ENCODE measurements at places on chromosomes 2 and 18.

- no peak for DNase-seq
Observed at GRCh38 chr2:101549371-101549770, 74.5 kb upstream of the RFX8 start.

DNA sequence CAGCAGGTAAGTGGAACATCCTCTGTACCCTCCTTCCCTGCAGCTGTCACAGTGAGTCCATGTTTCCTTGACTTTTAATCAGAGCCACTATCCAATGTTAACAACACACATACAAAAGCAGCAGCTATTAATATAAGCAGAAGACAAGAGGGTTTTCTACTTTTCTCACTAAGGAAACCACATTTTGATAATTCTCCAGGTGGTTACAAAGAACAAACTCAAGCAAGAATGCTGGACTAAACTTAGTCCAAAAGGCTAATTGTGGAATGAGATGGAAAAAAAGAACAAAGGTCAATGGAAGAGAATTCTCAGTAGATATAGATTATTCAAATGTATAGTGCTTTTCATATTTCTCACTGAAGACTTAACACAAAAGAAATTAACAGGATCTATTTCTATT is 176.9 kb upstream of the SLC39A10 start:
- DNase-seq = no peak

GRCh38 chr2:172539767-172540166 is 16.1 kb upstream of the PDK1 start:
- no peak for DNase-seq

DNA sequence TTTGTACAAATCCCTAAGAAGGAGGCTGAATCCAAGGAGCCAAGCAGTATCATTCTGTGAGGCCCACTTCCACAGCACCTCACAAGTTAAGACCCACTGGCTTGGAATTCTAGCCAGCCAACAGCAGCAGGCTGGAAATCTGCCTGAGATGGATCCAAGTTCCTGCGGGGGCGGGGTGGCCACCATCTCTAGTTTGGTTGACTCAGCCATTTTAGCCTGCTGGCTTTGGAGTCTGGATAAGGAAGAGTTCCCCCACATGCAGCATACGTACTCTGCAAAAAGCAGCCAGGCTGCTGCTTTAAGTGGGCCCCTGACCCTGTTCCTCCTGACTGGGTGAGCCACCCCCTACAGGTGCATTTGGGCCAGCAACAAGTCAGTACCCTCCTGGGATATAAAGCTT is 65.2 kb downstream of the FARP2 start:
- no peak for DNase-seq

GRCh38 chr2:190718652-190719526 is 70.0 kb downstream of the NAB1 start:
- peak; percentile 66 for DNase-seq

DNA sequence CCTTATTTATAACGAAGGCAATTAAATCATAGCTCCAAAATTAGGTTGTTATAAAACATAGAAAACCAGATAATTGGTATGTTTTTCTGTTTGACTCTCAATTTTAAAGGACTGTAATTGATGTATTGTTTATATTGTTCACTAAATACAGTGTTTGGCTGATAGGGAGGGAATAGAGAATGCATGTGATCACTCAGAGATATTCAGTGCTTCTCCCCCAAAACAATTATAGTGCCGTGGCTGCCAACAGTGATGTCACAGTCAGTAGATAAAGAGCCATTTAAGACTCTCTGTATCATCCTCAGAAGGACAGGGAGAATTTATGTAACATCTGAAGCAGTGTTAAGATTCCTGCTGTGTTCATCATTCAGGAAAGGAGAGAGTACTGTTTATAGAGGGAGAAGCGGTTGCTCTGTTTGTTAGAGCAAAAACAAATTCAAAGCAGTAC is 69.6 kb downstream of the PHLPP1 start:
- peak; percentile 23 for DNase-seq

DNA sequence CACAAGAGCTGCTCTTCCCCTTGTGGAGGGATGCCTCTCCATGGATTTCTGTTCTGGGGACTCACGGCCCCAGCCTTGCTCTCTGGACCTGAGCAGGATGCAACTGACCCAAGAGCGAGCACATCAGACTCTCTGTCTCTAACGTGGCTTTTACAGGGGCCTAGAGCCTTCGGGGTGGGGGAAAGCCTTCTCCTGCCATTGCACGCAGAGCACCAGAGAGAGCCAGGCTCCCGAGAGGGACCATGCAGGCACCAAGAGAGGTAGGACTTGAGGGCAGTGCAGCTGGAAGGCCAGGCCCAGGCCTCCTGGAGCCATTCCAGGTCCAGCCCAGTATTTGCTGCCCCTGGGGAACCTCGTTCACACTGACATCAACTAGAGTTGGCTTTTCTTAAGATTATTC is 475.6 kb upstream of the MYT1L start:
- DNase-seq = no peak

GRCh38 chr2:154836632-154837031 is 138.1 kb downstream of the KCNJ3 start:
- no peak for DNase-seq

DNA sequence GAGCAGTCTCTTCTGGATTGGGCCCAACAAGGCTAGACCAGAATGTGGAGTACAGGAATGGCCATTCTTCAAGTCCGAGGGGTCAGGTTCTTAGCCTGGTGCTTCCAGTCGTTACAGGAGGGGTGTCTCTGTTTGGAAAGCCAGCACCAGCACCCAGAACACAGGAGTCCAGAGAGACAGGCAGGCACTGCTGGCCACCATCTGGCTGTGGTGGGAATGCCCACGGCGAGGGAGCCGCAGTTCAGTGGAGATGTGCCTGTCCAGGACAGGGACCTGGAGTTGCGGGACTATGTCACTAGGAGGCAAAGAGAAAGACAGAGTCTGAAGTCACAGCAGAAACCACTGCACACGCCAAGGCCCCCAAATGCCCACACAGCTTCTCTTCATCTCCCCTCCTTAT is 59.1 kb downstream of the TRABD2A start:
- no peak for DNase-seq

DNA sequence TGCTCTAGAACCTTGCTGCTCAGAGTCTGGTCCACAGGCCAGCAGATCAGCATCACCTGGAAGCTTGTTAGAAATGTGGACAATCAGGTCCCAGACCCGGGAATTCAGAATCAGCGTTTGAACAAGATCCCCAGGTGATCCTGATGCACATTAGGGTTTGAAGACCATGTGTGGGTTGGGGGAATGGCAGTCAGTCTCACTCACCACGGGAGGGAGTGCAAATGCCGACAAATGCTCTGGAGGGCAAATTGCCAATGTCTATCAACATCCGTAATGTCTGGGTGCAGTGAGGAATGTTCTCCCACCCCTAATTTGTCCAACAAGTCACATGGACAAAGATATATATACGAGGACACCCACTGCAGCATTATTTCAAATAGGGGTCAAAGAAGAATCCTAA is 34.5 kb downstream of the INPP5D start:
- no peak for DNase-seq

DNA sequence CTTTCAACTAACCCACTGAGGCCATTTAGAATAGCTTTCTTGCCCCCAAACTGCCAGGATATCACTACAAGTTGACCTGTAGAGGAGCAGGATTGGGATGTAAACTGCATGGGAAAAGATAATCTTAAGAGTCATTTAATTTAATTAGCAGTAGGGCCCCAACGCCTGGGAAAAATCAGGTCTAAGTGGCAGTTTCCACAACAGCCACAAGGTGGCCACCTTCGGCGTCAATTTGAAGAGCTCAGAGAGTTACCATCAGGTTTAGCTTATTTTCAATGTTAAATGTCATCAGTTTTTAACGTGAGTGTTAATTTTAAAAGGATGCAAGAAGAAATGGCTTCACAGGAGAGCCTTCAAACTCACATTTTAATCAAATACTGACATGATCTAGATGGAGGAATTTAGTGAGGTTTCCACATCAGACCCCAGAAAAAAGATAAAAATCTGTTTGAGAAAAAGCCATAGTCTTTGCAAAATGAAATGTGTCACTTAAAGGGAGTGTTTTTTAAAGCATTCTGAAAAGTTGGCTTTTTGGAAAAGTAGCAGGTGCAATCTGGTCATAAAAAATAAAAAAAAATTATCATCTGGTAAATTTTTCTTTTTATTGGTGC is 77.3 kb upstream of the UPP2 start:
- peak; percentile 73 for DNase-seq

DNA sequence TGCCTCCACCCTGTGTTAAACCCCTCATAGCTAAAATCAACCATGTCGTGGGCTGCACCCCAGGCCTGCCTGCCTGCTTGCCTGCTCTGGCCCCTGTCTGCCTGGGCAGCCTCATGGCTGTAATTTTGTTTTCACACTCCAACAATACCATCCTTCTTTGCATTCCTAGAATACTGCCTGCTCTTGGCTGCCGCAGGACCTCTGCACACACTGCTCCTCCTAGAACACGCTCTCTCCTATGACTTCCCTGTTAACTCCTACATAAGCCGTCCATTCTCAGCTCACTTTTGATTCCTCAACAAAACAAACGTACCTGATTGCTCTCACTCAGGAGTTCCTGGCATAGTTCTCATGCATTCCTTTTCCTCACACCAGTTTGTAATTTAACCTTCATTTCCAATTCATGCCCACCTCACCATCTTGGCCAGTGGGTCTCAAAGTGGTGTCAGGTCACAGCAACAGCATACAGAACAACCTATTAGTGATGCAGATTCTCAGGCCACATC is 2.5 kb downstream of the UXS1 start:
- DNase-seq = no peak

DNA sequence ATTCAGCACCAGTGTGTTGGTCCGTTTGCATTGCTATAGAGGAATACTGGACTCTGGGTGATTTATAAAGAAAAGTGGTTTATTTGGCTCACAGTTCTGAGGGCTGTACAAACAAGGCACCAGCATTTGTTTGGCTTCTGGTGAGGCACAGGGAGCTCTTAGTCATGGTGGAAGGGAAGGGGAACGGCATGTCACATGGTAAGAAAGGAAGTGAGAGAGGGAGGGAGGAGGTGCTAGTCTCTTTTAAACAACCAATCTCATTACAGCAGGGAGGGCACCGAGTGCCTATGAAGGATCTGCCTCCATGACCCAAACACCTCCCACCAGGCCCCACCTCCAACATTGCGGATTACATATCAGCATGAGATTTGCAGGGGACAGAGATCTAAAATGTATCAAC is 143.9 kb upstream of the DLX2 start:
- no peak for DNase-seq

GRCh38 chr2:16102976-16103380 is 162.6 kb downstream of the MYCN start:
- DNase-seq = no peak

DNA sequence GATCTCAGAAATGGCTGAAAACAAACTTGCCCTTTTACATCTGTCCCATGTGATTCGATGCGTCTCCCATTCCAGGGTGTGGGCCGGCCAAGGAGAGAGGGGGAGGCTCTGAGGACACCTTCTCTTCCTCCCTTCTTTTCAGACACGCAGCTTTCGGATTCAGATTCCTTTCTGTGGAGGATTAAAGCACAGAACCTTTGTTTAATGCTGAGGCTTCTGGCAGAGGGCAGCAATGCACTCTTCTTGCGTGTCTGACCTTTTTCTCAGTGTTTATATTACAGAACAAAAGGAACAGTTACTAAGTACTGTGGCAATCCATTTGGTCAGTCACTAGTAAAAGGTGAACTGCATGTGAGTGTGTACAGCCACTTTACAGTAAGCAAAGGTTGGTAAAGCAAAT is 268.9 kb upstream of the CCDC68 start:
- no peak for DNase-seq

DNA sequence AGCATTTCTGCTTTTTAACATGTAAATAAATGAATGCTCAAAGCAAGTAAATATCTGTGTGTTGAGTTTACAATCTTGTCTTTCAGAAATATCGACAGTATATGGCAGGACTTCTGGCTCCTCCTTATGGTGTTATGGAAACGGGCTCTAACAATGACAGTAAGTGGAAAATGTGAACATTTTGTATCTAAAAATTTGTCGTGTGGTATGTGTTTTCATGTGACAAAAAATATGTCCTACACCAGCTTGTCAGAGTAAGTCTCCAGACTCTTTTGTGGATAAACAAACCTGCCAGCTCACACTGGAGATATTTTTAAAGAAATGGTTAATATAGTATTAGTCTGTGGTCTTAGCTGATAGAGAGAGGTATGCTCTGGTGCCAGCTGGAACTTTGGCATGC is 157.9 kb upstream of the MAP3K20 start:
- no peak for DNase-seq

DNA sequence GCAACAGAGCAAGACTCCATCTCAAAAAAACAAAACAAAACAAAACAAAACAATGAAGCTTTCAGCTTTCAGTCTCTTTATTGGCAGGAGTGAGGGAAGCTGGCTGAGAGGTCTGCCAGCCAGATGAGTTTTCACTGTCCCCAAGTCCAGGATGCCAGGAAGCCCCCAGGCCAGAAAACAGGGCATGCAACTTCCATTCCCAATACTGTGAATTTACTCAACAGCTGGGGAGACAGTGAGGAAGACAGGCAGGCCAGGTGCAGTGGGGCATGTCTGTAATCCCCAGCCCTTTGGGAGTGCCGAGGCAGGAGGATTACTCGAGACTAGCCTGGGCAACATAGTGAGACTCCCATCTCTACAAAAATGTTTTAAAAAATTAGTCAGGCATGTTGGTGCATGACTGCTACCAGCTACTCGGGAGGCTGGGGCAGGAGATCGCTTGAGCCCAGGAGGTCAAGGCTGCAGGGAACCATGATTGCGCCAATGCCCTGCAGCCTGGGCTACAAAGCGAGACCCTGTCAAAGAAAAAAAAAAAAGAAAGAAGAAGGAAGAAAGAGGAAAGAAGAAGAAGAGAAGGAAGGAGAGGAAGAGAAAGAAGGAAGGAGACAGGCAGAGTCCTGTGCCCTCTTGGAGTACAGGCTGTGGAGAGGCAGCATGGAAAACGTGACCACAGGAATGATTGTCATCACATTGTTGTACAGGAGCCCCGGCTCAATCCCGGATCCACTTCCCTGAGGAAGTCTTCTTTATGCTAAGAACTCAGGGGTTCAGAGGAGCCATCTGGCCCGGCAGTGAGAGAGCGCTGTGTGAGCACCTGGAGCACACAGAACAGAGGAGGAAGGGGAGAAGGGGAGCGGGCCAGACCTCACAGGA is 29.2 kb upstream of the POMC start:
- DNase-seq = peak; percentile 44

- DNase-seq = no peak
Observed at GRCh38 chr2:191125646-191126045, 25.1 kb downstream of the STAT4 start.

GRCh38 chr2:27219091-27219490 is 1.9 kb downstream of the CAD start:
- no peak for DNase-seq

DNA sequence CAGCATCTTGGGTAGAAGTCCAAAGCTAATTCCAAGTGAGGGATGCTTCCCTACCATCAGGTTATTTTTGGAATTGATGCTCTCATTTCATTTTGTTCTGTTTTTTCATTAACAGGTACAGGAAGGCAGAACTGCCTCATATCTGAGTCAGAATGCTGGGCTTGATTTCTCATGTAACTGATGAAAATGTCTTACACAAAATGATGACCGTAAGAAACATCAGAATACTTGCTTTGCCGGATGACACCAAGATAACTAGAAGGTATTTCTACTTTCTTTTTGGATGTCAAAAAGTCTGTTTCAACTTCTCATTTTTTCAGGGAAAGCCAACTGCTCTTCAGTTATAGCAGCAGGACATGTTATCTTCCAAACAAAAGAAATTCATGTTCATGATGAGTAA is 62.6 kb downstream of the ETAA1 start:
- DNase-seq = no peak

Measured in GM03348 (cell line).